Pancreas (tissue), 10 donors: ENCODE measurements at places on chromosomes 3 and 15.

DNA sequence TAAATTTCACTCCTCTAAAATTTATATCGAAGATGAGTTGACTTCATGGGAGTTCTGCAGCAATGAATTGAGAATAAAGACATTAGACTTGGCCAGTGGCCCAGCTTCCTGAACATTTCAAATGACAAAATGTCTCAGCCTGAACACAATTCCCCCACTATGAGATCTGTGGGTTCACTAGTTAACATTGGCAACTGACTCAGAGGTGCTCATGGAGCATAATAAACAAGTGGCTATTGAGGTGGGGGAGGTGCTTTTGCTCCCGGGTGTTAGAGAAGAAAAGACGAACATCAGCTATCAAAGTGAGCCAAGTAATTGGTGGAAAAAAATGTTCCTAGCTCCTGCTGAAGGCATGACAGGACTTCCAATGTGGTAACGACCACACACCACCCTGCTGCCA, 6.3 kb downstream of the ATP13A4 start:
- DNase-seq, result no peak

GRCh38 chr15:89672221-89673164, 6.7 kb downstream of the PLIN1 start:
- DNase-seq, result no peak

GRCh38 chr15:35911052-35911777, 365.2 kb upstream of the DPH6 start:
- DNase-seq, result peak; percentile 54

DNA sequence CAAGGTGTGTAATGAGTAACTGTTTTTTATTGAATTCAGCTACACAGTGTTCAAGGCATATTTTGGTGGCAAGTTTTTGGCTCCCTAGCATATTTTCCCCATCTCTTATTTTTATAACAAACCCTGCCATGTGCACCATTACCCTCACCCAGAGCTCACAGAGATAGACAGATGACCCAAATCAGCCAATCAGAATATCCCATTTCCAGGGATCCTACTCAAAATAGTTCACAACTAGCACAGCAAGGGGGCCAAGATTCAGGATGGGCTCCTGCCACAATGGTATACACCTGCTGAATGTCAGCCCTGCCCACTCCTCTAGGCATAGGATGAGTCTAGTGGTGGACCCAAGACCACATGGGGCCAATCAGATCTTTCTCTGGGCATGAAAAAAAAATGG, 78.8 kb upstream of the SETMAR start:
- no peak for DNase-seq

- DNase-seq, result no peak
Observed at GRCh38 chr15:55515491-55515890, 7.5 kb upstream of the DNAAF4 start.
